ENCODE measurements at places on chromosomes 5 and 9.

- no peak for DNase-seq
Observed at GRCh38 chr5:130206686-130207085, 302.4 kb downstream of the CHSY3 start.

DNA sequence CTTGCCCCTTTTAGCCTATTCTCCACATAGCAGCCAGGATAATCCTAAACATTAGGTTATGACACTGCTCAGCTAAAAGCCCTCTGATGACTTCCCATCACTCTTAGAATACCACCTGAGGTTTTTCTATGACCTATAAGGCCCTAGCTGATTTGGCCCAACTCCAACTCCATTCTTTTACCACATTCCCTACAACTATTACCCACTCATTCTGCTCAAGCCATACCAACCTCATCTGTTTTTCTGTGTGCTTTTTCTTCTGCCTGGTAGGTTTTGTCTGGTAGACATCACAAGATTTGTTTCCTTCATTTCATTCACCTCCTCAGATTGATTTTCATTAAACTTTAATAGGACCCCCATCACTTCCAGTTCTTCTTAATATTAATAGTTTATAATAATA is 12.5 kb upstream of the FCHO2 start:
- DNase-seq, result no peak

- no peak for DNase-seq
Observed at GRCh38 chr9:121339437-121339836, 30.6 kb downstream of the STOM start.

DNA sequence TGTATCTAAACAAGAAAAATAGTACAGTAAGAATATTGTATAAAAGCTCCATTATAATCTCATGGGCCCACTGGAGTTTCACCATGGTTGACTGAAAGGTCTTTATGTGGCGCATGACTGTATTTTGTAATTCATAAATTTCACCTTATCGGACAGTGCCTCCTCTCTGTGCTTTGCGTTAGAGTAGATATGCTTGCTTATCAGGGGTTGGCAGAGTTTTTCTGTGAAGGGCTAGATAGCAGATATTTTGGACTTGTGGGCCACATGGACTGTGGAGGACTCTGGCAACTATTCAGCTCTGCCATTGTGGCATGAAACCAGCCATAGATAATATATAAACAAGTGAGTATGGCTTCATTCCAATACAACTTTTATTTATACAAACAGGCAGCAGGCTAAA is 23.2 kb downstream of the GAPVD1 start:
- DNase-seq, result no peak

- no peak for DNase-seq
Observed at GRCh38 chr5:119343766-119344165, 12.1 kb upstream of the TNFAIP8 start.

DNA sequence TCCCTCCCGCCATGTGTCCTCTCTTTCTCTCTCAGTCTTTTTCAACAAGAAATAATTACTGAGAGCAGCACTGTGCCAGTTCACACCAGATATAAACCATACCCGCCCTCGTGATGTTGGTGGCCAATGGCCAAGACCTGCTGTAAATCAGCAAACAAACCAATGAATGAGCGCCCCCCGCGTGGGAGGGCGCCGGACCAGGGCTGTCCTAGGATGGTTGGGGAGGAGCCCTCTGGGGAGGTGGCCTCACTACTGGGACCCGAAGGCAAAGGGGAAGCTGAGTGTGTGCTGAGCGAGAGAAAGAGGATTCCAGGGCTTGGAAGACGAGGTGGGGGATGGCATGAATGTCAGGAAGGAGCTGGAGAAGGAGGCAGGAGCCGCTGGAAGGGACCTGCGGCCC is 51.2 kb upstream of the BARHL1 start:
- no peak for DNase-seq

- DNase-seq, result no peak
Observed at GRCh38 chr9:105194234-105194633, 50.2 kb upstream of the SLC44A1 start.

DNA sequence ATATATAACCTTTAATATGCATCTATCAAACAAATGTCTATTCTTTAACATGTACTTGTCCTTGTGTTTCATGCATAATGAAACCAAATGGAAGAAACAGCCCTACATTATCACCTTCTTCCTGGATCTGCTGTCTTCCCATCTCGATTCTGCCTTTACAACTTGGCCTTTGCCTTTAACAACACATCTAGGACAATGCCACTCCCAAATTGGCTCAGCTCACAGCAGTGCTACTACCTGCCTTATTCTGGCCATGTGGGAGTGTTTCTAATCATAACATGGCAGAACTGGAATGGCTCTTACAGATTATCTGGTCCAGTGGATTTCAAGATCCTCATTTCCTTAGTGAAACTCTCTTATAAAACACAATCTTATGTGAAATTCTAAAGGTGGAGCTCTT is 176.5 kb downstream of the CARTPT start:
- no peak for DNase-seq

- no peak for DNase-seq
Observed at GRCh38 chr9:13900449-13900848, 413.5 kb downstream of the NFIB start.
